Dorsolateral prefrontal cortex (tissue), 122 donors: ENCODE measurements at places on chromosomes 7 and 10. TPM values are rescaled to one million over a fixed set of nuclear protein-coding genes. Genes with fewer than 3 reads are reported as not detected.

Gene LRMDA
- 7.7 TPM for total RNA-seq

GRCh38 chr7:31825576-31825975, 138.6 kb downstream of the PPP1R17 start:
- DNase-seq: no peak

Gene SORCS1
- 32.1 TPM for total RNA-seq

Gene POM121C
- 48.5 TPM for total RNA-seq

DNA sequence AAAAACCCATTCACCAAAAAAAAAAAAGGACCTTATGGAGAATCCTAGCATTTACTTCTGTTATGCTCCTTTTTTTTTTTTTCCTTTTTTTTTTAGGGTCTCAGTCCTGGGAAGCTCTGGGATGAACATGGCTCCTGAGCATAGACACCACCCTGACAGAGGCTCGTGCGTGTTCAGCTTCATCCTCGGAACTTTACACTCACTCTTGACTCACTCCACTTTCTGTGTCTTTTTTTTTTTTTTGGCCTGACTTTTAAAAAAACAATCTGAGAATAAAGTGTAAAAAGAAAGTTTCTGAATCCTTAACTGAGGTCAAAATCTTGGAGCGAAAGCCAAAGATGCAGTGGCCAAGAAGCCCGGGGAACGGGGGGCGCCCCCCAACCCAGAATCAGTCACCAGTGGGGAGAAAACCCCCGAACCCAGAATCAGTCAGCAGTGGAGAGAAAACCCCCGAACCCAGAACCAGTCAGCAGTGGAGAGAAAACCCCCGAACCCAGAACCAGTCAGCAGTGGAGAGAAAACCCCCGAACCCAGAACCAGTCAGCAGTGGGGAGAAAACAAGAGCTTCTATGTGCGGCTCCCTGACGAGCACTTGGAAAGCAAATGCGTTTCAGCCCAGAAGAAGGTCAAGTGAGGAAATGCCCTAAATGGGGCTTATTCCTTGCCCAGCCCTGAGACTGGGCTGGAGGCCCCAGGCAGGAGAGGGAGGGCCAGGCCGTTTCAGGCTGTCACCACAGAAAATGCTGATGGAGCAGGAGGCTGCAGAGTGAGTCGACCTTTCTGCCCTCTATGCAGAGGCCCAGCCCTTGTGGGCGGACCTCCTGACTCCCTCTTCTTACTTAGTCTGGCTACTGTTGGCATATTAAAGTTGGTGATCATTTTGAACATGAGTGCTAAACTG, 19.0 kb upstream of the PFKP start:
- DNase-seq: no peak

Gene SHTN1
- total RNA-seq: 116 TPM

- no peak for DNase-seq
Observed at GRCh38 chr7:102313997-102314780, 27.5 kb downstream of the SH2B2 start.

- DNase-seq: no peak
Observed at GRCh38 chr10:83073472-83073871, 1065.8 kb upstream of the GHITM start.

GRCh38 chr7:155798673-155799439, 13.4 kb downstream of the SHH start:
- DNase-seq: no peak

Gene NHLRC2
- total RNA-seq: 30.0 TPM

- DNase-seq: no peak
Observed at GRCh38 chr10:5283305-5284158, 81.2 kb upstream of the UCN3 start.
